ENCODE measurements at places on chromosomes 16 and 17.
A peak's percentile ranks its signal among the peaks of the same experiment; 100 is the strongest.

DNA sequence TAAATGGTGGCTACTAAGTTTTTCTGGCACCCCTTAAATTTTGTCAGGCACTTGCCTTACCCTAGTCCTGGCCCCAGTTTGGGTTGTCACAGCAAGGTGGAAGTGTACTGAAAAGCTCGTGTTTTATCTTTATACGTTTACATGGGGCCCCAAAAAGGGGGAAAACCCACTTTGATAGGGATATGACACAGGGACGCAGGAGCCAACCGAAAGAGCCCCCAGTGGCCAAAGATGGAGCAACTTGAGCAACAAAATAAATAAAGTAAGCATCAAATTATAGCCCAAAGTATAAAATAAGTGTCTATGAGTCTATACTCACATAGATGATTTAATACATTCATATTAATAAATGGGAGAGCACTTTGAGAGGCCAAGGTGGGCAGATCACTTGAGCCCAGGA, 5.0 kb upstream of the CETP start:
- DNase-seq = no peak

DNA sequence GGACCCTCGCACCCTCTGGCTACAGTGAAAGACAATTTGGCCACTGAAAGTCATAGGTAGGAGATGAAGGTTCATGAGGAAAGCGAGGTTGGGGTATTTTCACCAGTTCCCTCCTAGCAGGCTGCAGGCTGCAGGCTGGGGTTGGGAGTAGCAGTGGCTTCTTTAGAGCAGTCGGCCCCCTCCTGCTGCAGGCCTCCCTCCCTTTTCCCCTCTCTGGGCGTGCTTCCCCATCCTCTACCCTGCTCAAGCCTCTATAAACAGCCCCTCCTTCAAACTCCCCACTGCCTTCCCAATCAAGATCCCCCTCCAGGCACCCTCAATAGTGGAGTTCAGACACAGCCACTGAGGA, 41.8 kb downstream of the GAS7 start:
- DNase-seq = no peak

- no peak for DNase-seq
Observed at GRCh38 chr16:56600398-56600999, 7.9 kb upstream of the MT2A start.

DNA sequence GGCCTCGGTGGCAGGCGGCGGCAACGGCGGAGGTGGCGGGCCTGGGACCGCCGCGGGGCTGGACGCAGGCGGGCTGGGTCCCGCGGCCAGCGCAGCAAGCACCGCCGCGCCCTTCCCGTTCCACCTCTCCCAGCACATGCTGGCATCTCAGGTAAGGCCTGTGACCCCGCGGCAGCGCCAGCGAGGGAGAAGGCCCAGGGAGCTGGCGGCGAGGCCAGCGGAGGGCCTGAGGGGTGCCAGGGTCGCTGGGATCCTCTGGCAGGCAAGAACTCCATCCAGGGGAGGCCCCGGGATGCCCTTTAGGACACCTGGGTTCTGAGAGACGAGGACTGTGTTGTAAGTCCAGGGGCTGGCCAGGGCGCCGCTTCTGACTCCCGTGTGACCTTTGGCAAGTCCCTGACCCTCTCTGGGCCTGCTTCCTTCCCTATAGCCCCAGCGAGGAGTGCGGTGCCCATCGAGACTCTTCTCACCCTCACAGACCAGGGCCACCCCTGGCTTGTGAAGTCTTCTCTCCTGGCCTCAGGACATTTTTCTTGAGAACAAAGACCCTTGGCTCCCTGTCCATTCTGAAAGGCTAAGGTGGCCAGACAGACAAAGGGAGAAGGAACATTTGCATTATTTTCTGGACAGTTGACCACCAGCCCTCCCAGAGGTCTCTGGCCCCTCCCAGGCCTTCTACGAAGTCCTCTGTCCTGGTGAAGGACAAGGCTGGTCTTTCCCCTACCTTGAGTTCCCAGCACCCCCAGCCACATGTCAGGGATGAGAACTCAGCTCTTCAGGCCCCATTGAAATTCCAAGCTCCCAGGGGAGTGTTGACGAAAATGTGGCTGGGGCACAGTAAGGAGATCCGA, 6.3 kb downstream of the TBX2 start:
- peak; percentile 51 for DNase-seq
